ENCODE measurements at places on chromosomes 13 and 19. TPM values are rescaled to one million over a fixed set of nuclear protein-coding genes. Genes with fewer than 3 reads are reported as not detected.

DNA sequence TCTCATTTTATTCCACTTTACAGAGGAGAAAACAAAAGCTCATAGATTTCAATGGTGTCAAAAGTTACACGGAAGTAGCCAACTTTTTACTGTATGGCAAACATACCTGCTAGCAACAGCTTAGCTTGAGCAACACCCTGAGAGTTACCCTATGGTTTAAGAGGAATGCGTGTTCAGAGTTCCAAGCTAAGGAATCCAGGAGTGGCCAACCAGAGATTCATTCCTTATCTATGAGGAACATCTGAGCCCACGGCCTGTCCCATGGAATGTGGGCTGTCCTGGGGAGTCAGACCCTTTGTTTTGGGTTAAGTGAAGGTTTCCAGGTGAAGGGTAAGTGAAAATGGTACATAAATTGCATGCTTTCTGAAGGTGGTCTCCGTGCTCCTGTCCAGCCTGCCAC lies 67.5 kb downstream of the STARD13 start:
- no peak for DNase-seq

GRCh38 chr19:33629826-33630375 lies 8.1 kb downstream of the CHST8 start:
- no peak for DNase-seq

- DNase-seq: no peak
Measured at GRCh38 chr13:113545931-113546516, 38.5 kb upstream of the TFDP1 start.

GRCh38 chr13:27556109-27556508 lies 64.2 kb downstream of the LNX2 start:
- DNase-seq: peak; percentile 85

DNA sequence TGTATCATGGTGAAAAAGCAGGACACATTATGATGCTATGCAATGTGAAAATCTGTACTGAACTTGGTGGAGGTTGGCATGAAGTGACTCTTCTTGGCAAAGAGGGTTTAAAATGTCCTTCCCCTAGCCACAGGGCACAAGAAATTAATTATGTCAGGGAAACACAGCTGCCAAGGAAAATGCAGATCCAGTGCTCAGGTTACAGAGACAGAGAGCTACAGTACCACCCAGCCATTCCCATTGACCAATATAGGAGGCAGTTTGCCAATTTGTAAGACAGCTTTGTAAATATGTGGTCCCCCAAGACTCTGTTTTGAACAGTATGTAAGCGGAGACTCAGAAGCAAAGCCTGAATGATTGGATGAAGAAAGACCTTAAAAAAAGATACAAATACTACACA lies 69.4 kb upstream of the KLF12 start:
- DNase-seq: peak; percentile 49

DNA sequence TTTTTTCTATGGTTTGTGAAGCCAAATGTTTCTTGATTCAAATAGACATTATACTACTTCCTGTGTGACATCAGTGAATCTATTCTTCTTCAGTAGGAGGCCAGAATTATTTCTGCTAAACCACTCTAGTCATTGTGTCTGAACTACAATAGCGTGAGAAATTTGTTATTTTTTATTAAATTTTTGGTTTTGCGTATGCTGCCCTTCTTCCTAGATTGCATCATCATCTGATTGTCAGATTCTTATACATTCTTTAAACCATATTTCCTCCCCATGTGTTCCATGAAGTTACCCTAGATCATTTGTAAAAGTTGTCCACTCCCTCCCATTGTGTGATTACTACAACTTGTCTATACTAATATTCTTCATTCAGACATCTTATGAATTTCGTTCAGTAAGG lies 187.8 kb upstream of the SPRY2 start:
- no peak for DNase-seq

DNA sequence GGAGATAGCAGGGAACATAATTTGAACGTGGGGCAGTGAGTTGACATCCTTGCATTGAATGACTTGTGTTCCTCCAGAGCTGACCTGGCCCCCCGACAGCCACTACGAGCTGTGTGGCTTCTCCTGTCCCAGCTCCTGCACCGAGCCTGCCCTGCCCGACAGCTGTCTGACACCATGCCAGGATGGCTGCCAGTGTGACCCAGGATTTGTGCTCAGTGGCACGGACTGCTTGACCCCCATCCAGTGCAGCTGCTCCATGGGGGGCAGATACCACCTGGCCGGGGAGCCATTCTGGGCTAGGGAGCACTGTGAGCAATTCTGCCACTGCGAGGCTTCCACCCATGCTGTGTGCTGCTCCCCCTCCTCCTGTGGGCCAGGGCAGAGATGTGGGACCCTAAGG lies 29.2 kb upstream of the FXYD3 start:
- DNase-seq: no peak

- no peak for DNase-seq
Measured at GRCh38 chr13:86510792-86511191, 711.6 kb upstream of the SLITRK6 start.

DNA sequence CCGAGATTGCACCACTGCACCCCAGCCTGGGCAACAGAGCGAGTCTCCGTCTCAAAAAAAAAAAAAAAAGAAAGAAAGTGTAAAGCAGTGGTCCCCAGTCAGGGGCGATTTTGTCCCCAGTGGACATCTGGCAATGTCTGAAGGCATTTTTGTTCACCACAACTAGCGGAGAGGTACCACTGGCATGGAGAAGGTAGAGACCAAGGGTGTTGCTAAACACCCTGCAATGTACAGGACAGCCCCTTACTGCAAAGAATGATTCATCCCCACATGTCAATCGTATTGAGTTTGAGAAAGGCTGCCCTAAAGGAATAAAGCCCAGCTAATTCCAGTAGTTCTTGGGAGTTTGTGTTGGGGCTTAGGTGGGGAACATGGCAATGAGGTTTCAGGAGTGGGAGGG lies 38.7 kb downstream of the CYP4F2 start:
- DNase-seq: no peak

- DNase-seq: peak; percentile 22
Measured at GRCh38 chr13:28819046-28819730, 951 bp upstream of the MTUS2 start.

- no peak for DNase-seq
Measured at GRCh38 chr19:5933391-5934068, 19.5 kb downstream of the CAPS start.

GRCh38 chr13:45817833-45818232 lies 33.7 kb downstream of the SIAH3 start:
- DNase-seq: no peak

- DNase-seq: peak; percentile 67
Measured at GRCh38 chr13:31725841-31726240, 13.5 kb upstream of the RXFP2 start.

GRCh38 chr19:38538793-38539528 lies 78.8 kb downstream of the MAP4K1 start:
- DNase-seq: no peak

- no peak for DNase-seq
Measured at GRCh38 chr19:15436826-15437110, 13.0 kb downstream of the WIZ start.

- DNase-seq: no peak
Measured at GRCh38 chr19:43525836-43526771, 897 bp downstream of the ETHE1 start.

The RUBCNL gene
- total RNA-seq: not detected

The INSL3 gene
- total RNA-seq: not detected

Measured in MG63 (cell line).